ENCODE measurements at places on chromosomes 4 and X.

GRCh38 chr4:1771555-1772305 is 21.4 kb upstream of the FGFR3 start:
- DNase-seq = no peak

DNA sequence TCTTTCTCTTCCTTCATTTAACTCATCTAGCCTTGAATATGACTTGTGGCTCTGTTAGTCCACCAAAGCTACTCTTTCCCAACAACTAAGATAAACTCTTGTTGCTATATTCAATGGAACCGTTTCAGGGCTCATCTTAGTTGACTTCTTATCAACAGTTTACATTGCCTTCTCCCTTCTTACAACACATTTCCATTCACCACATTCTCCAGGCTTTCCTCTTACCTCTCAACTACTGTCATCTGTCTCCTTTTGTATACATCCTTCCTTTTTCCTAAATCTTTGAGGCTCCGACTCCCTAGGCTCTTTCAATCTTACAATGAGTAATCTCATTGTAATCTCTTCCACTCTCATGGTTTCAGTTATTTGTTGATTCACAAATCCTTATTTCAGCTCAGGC is 58.5 kb downstream of the NCAPG start:
- DNase-seq = no peak

DNA sequence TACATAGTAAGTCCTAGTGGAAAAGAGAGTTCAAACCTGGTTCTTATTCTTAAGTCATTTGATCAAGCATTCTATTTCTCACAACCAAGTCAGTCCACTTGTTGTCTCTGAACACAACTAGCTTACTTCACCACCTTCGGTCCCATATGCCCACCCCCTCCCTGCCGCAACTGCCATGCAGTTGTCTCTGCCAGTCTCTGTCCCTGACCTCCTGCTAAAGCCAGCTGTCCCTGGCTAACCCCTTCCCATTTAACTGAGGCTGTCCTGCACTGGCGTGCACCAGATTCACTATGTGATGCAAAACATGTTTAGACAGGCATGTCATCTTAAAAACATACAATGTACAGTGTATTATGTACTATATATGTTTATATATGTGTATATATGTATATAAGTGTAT is 12.7 kb downstream of the FRAS1 start:
- DNase-seq = no peak

- no peak for DNase-seq
These were observed 2086.5 kb upstream of the TENM3 start for GRCh38 chr4:180156684-180157083.

GRCh38 chrX:130775849-130776248 is 127.2 kb downstream of the ENOX2 start:
- DNase-seq = no peak

DNA sequence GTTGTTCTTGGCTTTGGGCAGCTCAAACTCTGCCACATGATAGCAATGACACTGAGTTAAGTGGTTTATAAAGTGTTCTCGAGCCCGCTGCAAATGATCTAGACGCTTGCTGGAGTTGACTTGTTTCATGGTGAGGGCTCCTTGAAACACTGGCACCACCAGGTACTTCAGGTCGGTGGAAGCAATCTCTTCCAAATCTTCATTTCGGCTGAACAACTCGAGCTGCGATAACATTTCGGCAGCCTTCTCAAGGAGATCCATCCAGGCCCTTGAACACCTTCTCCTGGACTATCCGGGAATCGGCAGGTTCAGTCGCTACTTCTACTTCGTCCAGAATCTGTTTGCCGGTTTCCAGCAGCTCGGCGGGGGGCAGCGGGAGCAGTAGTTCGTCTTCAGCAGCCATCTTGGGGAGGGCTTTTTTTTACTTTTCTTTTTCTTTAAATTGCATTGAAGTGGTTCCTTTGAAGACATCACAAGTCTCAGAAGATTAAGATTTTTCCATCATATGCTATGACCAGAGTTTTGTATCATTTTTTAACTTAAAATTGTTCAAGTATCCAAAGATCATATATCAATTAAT is 28.0 kb downstream of the HNRNPDL start:
- DNase-seq = no peak

- DNase-seq = no peak
These were observed 409.0 kb downstream of the TECRL start for GRCh38 chr4:64000241-64000640.

DNA sequence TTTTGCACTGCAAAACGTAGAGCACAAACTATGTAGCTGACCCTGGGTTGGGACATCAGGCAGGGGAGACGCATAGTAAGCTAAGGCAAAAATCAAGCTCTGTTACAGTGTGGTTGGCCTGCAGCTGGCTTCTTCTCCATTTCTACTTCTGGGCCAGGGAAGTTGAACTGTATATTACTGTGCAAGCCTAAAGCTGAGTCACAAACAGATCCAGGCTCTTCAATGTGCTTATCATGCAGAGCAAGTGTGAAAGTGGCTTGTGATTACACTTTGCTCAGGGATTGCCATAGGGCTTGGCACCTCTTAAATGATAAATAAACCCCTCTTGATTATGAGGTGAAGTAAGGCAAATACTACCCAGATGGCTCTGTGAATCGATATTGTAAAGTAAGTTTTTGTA is 40.5 kb downstream of the CLDN34 start:
- DNase-seq = no peak
